Suppressor macrophage (primary cell): ENCODE measurements at places on chromosomes 2 and 18.

DNA sequence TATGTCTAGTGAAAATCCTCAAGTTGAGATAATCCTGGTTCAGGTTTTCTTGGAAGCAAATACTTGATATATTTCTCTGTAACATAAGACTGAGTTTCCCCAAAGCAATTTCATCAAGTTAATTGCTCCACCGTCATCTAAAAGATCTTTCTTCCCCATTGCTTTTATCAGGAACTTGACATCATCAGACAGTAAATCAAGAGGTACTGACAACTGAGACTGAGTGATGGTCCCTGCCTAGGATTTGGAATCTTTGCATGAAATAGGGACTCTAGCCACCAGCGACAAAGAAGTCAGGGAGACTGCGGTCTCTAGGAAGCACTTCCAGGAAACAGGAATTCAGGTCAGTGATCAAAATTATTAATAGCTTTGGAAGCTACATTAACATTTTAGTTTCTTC, 43.4 kb upstream of the SCN1A start:
- no peak for DNase-seq

DNA sequence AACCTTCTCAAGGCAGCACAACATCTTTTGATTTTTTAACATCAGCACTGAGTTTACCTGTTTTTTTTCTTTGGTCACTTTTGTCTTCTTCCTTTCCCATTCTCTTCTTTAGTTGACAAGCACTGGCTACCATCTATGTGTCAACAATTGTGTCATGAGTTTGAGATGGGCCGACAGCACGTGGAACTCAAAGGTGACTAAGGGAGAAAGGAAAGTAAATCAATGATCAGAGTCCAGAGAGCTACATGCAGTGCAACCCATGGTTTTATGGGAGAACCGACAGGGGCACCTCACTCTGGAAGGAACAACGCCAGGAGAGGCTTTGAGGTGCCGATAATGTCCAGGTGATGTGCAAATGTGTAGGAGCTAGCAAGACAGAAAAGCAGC, 755.5 kb downstream of the RNF144A start:
- DNase-seq = no peak

GRCh38 chr2:152254486-152254885, 78.9 kb upstream of the STAM2 start:
- no peak for DNase-seq

- no peak for DNase-seq
Observed at GRCh38 chr2:168343586-168343985, 96.2 kb upstream of the STK39 start.

- DNase-seq = peak; percentile 84
Observed at GRCh38 chr18:5546660-5547059, 2.9 kb upstream of the EPB41L3 start.

GRCh38 chr2:98729652-98730051, 1.3 kb downstream of the MGAT4A start:
- no peak for DNase-seq

DNA sequence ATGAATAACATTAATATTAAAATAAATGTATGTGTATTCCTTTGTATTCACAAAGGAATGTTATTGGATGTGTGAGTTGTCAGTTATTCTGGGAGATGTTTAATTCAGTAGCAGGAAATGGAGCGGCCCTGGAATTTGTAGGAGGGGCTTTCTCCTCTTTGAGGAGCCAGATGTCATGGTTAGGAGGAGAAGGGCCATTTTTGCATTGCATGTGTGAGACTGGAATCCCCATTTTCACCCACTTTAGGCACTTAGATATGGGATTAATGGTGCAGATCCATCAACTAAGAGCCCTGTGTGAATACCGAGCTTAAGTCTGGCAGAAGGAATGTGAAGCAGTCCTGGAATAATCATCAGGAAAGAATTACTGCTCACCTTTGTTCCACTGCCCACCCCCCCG, 439.2 kb downstream of the PARD3B start:
- no peak for DNase-seq

GRCh38 chr2:51013079-51013932, 18.6 kb downstream of the NRXN1 start:
- peak; percentile 21 for DNase-seq

GRCh38 chr18:35938562-35938961, 33.9 kb upstream of the RMP24 start:
- no peak for DNase-seq

GRCh38 chr2:213251618-213252017, 32.6 kb upstream of the SPAG16 start:
- DNase-seq = peak; percentile 26

DNA sequence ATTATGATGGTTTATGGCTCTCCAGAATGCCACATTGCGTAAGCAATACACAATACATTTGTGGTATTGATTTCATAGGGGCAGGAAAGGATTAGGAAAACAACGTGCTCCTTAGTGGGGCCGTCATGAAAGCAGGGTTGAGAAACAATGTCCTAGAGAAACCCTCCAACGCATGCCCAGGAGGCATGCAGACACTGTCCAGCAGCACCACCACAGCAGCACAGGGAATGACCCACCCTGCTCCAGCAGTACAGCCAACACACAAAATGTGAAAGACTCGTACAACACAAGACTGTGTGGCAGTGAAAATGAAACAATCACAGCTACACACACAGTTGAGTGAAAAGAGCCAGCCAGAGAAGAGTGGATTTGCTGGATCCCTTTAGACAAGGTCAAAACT, 66.3 kb downstream of the FAM168B start:
- DNase-seq = no peak

DNA sequence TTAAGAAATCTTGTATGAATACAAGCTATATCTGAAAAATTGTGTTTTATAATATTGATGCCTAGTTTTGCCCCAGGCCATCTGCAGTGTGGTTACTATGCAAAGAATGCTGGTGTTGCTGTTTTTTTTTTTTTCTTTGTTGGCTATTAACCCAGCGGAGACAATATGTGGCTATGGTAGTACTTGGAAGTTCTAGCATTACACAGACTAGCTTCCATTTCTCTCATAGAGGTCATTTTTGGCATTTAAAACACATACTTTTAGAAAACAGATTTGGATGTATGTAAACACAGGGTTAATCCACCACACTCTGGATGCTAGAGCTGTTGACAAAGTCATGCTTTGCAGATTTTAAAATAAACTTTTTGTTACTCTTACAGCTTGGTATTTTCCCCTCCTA, 209.8 kb downstream of the NEDD4L start:
- no peak for DNase-seq

DNA sequence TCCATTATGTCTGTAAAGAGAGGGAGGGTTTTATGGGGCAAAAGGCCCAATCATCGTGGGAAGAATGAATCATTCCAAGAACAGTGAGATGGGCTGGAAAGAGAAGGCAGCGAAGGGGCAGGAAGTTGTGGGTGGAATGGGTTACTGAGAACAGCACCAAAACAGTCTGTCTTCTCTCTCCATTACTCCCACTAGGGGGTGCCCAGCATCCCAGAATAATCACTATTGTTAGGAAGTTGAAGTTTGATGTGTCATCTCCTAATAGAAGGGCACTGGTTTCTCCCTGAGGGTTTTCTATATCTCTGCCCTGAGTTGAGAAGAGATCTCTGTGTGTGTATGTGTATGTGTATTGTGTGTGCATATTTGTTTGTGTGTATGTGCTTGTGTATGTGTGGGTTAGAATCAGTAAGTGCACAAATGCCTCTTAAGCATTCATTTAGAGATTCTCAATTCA, 76.6 kb upstream of the MAP4K3 start:
- peak; percentile 94 for DNase-seq

- peak; percentile 30 for DNase-seq
Observed at GRCh38 chr2:75403991-75404428, 156.7 kb downstream of the EVA1A start.

GRCh38 chr2:168243061-168243460, 4.3 kb downstream of the STK39 start:
- DNase-seq = no peak

- no peak for DNase-seq
Observed at GRCh38 chr2:85433511-85434089, 15.1 kb downstream of the SH2D6 start.

DNA sequence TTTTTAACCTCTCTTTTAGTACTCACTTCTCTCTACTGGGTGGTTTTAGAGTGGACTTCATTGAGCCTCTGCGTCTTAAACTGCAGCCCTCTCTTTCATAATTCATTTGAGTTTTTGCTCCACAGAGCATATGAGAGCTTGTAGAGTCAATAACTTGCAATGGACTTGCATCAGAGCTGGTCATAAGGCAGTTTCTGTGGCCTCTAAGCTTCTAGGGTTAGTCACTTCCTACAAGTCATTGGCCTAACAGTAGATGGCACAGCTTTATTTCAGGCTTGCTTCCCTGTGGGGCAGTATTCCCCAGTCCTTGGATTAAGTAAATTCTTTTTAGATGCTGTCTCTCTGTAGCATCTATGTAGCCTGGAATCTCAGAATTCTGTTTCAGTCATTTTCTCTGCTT, 1435.7 kb downstream of the LRP1B start:
- no peak for DNase-seq

GRCh38 chr2:209579230-209579749, 155.4 kb downstream of the MAP2 start:
- peak; percentile 8 for DNase-seq

DNA sequence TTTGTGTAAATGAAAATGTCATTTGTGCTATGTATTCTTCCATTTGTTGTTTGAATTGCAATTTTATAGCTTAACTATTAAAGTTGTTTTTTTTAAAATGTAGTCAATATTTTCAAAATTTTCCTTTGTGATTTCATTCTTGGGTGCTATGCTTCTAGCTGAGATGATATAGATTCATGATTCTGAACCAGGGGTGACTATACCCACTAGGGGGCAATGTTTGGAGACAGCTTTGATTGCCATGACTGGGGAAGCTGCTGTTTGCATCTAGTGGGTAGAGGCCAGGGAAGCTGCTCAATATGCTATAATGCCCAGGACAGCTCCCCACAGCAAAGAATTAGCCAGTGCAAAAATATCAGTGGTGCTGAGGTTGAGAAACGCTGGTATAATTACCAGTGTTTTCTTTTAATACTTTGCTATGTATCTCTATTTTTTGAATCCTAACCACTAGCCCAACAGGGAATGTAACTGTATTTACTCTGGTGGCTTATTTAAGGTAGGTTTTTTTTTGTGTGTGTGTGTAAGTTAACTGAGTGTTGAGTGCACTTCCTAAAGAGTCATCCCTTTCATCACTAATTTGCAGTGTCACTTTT, 99.7 kb downstream of the MEP1B start:
- peak; percentile 78 for DNase-seq

GRCh38 chr18:54607213-54608027, 16.4 kb downstream of the DYNAP start:
- DNase-seq = peak; percentile 9

GRCh38 chr2:234919711-234920110, 32.1 kb upstream of the SH3BP4 start:
- DNase-seq = no peak

- DNase-seq = peak; percentile 39
Observed at GRCh38 chr2:191859681-191860080, 12.8 kb upstream of the CAVIN2 start.

- no peak for DNase-seq
Observed at GRCh38 chr18:59582395-59582794, 114.8 kb downstream of the CCBE1 start.

DNA sequence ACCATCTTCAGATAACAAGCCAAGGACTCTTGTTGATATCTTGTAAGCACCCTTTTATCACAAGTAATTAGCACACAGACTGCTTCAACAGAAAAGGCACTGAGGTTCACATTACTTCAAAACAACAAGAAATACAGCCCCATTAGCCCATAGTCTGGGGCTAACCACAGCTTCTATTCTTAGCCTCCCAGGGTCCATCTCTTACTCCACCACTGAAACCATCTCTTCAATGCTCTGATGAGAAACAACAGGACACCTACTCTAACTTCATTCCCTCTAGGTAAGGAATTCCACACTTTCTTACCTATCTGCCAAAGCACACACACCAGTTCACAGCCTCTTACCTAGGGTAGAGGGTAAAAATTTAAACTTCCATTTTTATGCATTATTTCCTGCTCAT, 26.4 kb upstream of the CYTIP start:
- no peak for DNase-seq

GRCh38 chr2:149652526-149652925, 65.0 kb upstream of the MMADHC start:
- no peak for DNase-seq

- peak; percentile 49 for DNase-seq
Observed at GRCh38 chr2:207504513-207505170, 25.1 kb upstream of the CREB1 start.

- DNase-seq = no peak
Observed at GRCh38 chr18:59813942-59814341, 85.9 kb upstream of the PMAIP1 start.

DNA sequence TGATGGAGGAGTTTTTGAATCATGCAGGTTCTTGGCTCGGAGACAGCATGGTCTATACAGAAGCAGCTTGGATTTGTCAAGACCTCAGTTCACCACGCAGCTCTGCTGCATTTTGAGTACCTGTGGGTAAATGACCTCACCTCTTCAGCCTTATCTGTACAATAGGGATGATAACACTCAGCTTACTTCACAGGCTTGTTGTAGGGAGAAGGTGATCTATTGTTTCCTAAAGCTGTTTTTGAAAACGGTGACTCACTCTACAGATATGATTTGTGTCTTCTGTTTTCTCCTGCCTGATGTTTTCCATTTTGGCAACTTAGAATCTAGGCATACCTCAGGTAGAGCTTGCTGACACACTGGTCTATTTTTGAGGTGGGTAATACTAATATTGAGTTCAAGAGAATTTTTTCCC, 80.3 kb downstream of the FMNL2 start:
- no peak for DNase-seq

- no peak for DNase-seq
Observed at GRCh38 chr2:65231121-65231520, 3.5 kb downstream of the ACTR2 start.

DNA sequence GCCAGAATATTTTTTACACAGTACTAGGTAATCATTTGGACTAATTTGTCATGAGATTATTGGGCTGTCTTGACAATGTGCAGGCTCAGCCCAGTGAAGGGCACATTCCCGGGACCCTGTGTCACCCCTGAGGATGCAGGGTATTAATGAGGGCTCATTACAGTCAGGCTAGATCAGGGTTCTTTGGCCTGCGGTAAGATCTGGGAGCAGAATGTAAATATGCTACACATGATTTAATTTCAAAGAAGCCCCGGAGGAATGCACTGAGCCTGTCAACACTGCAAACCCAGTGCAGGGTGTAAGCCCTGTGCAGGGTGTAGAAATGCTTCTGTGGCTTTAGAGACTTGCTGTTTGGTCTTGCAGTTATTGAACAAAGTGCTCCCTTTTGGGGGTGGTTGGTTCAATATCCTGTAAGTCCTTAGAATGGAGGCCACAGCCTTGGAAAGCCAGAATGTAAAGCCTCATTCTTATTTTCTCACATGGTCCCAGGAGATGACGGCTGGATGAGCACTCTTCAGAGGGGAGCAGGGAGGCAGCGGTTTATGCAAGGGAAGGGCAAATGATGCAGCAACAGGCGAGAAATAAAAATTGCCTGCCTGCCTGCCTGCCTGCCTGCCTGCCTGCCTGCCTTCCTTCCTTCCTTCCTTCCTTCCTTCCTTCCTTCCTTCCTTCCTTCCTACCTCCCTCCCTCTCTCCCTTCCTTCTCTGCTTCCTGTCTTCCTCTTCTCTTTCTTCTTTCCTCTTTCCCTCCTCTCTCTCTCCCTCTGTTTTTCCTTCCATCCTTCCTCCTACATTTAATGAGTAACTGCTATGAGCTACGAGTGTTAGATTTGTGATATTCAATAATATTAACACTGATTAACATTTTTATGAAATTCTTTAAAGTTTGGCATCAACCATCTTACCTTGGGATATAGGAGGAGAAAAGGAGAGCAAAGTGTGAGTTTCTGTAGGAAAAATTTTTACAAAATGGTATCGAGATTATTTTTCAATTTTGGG, 148.8 kb downstream of the VAPA start:
- no peak for DNase-seq

GRCh38 chr2:96203130-96204028, 5.2 kb downstream of the STARD7 start:
- DNase-seq = no peak

GRCh38 chr2:96470636-96471035, 34.5 kb downstream of the NEURL3 start:
- DNase-seq = peak; percentile 81
